ENCODE measurements at places on chromosomes 5 and 9.

DNA sequence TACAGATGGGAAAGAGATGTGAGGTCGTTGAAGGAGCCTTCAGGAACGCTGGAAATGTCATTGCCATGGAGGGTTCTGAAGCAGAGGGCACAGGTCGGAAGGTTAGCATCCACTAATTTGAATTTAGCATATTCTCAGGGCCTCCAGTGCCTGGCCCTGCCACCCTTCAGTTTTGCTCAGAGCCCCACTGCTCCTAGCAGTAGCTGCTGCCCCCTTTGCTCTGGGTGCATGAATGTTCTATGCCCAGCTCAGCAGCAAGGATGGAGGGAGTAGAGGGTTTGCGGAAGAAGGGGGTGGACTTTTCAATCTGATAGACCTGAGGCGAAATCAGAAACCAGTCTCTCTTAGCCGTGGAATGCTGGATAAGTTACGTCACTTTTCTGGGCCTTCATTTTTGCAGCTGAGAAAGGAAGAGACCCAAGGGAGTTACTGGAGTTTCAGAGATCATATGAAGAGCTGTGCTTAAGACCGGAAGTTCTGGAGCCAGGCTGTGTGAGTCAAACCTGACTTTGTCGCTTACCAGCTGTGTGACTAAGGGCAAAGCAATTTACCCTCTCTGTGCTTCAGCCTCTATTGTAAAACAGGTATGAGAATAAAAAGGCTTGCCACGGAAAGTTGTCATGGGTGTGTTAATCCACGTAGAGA is 133.2 kb upstream of the PANK3 start:
- peak; percentile 26 for DNase-seq

DNA sequence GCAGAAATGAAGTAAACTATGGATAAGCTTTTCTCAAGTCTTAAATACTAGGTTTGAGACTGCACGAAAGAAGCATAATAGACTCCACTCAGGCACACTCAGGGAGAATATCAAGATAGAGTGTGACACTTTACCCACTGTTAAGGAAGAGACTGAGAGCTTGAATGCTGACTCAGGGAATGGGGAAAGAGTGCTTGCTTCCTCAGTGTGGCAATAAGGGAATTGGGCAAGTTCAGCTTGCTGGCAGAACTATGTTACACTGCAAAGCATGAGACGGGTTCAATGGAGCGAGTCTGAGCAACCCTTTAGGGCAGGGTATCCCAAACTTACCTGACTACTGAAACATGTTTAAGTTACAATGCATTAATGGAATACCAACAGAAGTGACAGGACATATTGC is 237.7 kb upstream of the MEF2C start:
- DNase-seq = no peak

- no peak for DNase-seq
These were observed 3.0 kb downstream of the ATOX1 start for GRCh38 chr5:151755383-151755782.

- no peak for DNase-seq
These were observed 58.7 kb upstream of the RNU6ATAC start for GRCh38 chr9:134223091-134223490.

- no peak for DNase-seq
These were observed 24.4 kb downstream of the LMNB1 start for GRCh38 chr5:126801174-126801991.

DNA sequence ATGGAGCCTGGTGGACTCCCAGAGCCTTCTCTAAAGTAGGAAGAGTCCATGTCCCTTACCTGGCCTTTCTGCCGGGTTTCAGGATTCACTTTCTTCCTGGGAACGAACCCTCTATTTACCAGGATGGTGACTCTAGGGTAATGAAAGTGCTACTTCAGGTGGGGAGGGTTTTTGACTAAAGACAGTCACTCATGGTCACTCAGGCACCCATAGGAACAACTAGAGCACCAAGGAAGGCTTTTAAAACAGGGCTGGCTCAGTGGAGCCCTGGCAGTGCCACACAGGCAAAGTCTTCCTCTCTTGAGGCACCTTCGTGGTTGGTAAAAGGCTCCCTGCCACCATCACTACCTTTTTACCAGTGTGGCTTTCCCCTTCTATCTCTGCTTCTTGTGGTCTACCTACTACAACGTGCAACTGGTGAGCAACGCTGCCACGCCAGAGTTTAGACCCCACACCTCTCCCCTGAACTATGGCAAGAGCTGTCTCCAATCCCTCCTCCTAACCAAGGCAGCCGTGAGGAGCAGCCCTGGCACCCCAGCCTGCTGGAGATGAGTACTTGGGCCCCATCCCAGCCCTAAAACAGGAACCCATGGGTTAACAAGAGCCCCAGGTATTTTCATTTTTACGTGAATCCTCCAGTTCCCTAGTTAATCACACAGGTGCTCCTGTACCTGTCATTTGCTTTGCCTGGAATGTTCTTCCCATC is 3.5 kb downstream of the SURF1 start:
- no peak for DNase-seq

GRCh38 chr5:141992349-141992963 is 20.4 kb downstream of the GNPDA1 start:
- peak; percentile 51 for DNase-seq

- DNase-seq = peak; percentile 64
These were observed 4.6 kb downstream of the MYO10 start for GRCh38 chr5:16931334-16932110.

GRCh38 chr5:34957321-34957720 is 28.0 kb downstream of the DNAJC21 start:
- DNase-seq = no peak

DNA sequence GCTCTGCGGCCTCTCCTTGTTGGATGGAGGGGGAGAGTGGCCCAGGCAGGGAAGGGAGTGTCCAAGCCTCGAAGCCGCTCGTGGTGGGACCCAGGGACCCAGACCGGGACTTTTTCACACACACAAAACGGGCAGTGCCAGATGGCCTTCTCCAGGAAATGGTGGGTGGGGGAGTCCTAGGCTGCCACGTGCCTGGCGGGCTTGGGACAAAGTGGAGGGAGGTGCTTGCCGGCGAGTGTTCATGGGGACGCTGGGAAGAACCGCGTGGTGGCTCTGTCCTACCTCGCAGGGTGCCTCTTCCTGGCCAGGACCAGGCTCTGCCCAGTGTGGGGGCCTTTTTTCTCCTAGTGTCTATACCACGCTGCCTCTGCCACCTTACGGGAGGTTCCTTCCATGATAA is 155.0 kb upstream of the COL5A1 start:
- no peak for DNase-seq

DNA sequence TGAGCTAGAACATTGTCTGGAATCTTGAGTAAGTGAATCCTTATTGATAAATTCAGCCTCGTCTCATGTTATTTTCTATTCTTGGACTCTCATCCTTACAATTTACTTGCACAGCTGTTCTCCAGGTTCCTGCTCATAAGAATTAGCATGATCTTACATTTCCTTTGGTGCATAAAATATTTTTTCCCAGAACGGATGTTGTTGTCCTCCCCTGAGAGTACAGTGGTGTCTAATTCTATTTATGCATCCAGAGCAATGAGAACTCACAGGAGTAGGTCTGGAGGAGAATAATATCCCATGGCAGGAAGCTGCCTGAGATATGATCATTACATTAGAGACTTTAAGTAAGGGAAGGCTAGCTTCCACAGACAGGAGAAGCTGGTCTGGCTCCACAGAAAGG is 178.4 kb upstream of the MAST4 start:
- DNase-seq = no peak

GRCh38 chr9:113652355-113653152 is 189.0 kb downstream of the RGS3 start:
- DNase-seq = no peak

GRCh38 chr9:91191411-91192380 is 170.0 kb downstream of the AUH start:
- DNase-seq = peak; percentile 66

DNA sequence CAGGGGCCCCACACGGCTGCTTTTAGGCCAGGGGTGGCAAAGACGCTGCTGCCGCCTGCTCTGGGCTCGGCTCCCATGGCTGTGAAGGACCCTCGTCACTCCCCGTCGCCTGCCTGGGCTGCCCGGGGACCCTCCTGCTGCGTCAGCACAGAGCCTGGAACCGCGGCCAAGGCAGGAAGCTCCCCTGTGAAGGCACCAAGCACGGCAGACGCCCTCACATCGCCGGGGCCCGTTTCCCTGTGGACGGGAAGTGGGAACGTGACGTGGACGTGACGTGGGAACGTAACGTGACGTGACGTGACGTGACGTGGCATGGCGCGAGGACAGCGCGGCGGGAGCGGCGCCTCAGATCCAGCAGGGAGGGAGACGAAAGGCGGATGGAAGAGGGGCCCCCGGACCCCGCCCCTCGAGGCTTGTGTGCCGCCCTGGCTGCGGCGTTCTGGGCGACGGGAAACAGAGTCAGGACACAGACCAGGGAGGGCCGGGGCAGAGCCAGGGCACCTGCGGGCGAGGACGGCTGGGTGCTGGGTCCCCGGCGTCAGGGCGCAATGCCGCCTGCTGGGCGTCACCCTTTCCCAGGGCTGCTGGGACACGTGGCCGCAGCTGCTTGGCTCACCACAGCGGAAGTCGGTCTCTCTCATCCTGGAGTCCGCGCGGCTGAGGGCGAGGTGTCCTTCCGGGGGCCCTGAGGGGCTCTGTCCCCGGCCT is 53.1 kb downstream of the MRPL36 start:
- DNase-seq = no peak

DNA sequence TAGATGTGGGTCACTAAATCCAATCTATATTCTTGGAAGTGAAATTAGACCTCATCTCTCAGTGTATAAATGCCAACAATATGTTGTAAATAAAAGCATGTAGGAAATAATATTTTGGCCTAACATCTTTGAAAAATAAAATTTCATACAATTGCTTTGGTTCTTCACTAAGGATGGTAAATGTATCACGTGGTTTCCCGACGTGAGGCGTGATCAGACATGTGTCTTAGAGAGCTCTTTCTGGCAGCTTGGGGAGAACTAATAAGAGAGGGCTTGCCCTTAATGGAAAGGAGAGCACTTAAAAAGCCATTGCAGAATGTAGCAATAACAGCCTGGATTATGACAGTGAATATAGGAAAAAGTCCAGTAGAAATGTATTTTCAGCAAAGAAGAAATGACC is 602.6 kb downstream of the CDH12 start:
- no peak for DNase-seq

GRCh38 chr5:177077335-177077734 is 9.4 kb upstream of the FGFR4 start:
- no peak for DNase-seq

- DNase-seq = no peak
These were observed 178.7 kb downstream of the SPATA31D1 start for GRCh38 chr9:82167296-82167695.

DNA sequence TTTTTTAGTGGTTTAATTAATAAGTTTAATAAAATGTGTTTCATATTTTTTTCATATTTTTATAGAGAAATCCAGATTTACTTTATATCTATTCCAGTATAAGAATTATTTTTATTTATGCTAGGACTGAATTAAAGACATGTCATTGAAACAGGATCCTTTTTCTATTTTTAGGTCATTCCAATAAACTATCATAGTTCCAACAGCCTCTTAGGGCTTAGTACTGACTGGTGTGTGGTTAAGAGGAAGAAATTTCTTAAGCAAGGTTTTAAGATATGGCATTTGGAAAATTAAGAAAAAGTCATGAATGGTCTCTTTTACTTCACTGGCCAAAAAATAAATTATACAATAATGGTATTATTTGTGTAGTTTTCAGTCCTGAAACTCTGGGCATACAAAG is 31.2 kb upstream of the PRR16 start:
- DNase-seq = no peak

GRCh38 chr9:128554155-128554862 is 1.9 kb downstream of the SPTAN1 start:
- DNase-seq = peak; percentile 94

DNA sequence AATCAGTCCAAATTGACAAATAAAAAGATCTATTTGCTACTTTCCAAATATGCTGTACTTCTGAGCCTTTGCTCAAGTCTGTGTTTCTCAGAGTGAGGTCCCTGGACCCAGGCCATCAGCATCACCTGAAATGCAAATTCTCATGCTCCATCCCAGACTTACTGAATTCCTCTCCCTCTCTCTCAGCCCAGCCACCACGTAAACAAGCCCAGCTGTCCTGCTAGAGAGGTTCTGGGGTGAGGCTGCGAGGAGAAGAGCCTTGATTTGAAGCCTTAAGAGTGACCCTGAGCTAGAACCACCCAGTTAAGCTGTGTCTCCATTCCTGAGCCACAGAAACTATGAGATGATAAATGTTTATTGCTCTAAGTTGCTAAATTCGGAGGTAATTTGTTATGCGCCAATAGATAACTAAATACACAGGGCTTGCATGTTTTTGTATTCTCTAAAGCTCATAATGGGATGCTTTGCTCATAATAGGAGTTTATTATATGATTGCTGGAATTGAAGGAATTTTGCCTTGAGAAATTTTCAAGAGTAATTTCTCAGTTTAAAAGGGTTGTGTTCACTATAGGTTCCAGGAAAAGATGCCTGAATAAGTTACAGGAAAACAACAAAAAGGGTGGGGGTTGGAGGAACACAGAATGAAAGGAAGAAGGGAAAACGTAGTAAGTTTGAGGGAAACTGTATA is 98.9 kb upstream of the SPATA31D4 start:
- peak; percentile 74 for DNase-seq

DNA sequence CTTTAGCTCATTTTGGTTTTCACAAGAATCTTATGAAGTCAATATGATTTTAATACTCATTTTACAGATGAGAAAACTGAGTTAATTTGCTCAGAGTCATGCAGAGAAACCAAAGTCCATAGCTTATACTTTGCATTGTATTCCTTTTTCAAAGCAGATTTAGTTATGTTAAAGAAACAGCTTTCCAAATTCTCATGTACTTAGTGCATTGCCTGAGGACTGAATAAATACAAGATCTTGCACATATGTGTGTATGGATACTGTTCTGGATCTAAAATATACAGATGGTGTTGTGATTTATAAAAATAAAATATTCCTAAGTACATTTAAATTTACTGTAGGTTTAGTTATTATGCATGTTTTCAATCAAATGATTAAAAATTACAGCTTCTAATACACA is 43.5 kb upstream of the CD180 start:
- no peak for DNase-seq

GRCh38 chr5:124726631-124727362 is 19.6 kb downstream of the ZNF608 start:
- no peak for DNase-seq

DNA sequence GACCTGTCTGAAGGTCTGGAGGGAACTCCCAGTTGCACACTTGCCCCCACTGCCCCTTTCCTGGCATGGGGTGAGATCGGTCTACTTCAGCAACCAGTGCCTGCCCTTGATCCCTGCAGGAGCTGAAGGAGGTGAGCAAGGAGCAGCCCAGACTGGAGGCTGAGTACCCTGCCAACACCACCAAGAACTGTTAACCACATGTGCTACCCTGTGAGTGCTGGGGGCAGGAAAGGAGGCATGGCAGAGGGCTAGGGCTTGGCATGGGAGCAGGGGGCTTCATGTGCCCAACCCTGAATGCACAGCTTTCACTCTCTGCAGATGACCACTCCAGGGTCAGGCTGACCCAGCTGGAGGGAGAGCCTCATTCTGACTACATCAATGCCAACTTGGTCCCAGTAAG is 17.3 kb upstream of the SPTLC1 start:
- no peak for DNase-seq

- no peak for DNase-seq
These were observed 36.7 kb downstream of the SARDH start for GRCh38 chr9:133701321-133701980.
